Activated B cell treated with CpG ODN at 0.5 μM for 24 hours (primary cell): ENCODE measurements at places on chromosomes 6 and 20.

DNA sequence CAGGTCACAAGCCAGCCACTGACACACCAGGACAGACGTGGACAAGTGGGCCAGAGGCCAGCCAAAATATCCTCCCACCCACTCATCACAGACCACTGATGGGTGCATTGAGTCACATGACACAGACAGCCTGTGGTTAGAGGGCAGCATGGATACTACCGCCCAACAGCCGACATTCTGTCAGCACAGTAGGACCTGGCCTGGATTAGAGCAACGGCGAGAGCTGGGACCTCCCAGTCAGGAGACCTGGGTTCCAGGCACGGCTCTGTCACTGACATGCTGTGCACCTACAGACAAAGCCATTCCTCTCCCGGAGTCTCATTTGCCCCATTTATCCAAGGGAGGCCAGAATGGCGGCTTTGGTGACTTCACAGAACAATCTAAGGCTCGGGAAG, 8.0 kb downstream of the ZNF335 start:
- no peak for DNase-seq

- DNase-seq = no peak
Observed at GRCh38 chr6:158938811-158939254, 61.2 kb downstream of the RSPH3 start.

GRCh38 chr6:14865531-14866100, 380.3 kb upstream of the JARID2 start:
- DNase-seq = no peak

- DNase-seq = peak; percentile 76
Observed at GRCh38 chr6:150599199-150600009, at the start of gene PLEKHG1. Gene PLEKHG1 (plus strand): TSS chr6:150599885. CDS start chr6:150733682, 133,797 bp downstream.

GRCh38 chr20:43492101-43492500, 15.4 kb upstream of the L3MBTL1 start:
- no peak for DNase-seq

GRCh38 chr20:47427746-47428145, 71.2 kb upstream of the ZMYND8 start:
- DNase-seq = no peak

DNA sequence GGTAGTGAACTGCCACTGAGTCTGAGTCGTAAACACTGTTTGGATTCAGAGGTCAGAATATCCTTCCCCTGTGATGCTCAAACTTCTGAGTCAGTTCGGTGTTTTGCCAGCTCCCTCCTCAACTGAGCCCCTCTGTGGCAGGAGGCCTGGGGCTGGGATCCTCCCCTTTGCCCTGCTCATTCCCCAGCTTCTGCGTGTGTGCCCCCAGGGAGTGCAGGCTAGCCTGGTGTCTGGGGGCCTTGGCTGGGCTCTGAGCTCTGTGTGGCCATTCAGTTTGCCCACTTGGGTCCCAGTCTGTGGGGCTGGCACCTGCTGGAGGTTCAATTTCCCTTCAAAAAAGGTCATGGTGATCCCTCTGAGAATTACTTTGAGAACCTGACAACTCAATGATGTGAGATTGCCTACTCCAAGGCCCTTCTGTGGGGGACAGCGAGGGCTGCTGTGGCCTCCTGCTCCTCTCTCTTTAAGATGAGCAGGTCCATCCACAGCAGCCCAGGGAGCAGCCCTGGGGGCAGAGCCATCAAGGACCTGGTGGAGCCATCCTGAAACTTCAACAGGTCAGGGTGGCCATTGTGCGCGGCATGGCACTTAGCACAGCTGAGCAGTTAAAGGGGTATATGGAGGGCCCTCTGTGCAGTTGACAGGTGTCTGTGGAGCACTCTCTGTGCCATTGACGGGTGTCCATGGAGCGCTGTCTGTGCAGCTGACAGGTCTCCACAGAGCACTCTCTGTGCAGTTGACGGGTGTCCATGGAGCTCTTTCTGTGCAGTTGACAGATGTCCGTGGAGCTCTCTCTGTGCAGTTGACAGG, 147.2 kb downstream of the SYCP2 start:
- DNase-seq = no peak

- no peak for DNase-seq
Observed at GRCh38 chr6:137370871-137371633, 123.1 kb downstream of the OLIG3 start.

GRCh38 chr20:58526411-58526810, 11.2 kb upstream of the APCDD1L start:
- no peak for DNase-seq

DNA sequence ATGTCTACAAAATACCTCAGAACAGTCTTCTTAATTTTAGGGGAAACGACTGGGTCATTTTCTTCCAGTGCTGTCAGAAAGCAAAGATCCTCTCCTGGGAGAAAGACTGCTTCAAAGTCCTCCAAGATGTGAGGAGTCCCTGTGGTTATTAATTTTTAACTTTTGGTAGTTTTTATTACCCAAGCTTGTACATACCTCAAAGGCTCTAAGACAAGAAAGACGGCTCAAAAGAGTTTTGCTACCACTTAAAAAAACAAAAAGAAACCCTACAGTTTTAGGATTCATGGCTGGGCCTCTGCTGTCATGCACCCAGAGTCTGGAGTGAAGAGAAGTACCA, 56.1 kb upstream of the APCDD1L start:
- no peak for DNase-seq

GRCh38 chr20:23162887-23163286, 76.8 kb upstream of the CD93 start:
- no peak for DNase-seq

GRCh38 chr20:50429412-50429811, 80.8 kb upstream of the PTPN1 start:
- DNase-seq = no peak

- DNase-seq = no peak
Observed at GRCh38 chr6:110101885-110102284, 77.6 kb downstream of the WASF1 start.

- DNase-seq = no peak
Observed at GRCh38 chr20:6769903-6770785, 2.7 kb downstream of the BMP2 start.

DNA sequence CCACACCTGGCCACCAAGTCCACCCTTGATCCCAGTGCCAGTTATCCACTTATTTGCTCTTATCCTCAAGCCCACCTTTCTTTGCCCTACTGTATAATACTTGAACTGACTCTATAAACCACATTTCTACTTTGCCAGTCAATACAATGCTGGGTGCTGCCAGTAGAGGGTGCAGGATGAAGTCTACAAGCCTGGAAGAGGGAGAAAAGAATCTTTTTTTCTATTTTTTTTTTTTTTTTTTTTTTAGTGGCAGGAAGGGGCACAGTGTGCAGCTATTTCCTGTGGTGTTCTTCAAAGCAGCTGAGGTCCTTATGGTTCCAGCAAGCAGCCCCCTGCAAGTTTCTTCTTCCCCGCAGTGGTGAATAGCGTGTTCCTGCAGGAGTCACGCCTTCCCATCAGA, 22.2 kb upstream of the GABRR1 start:
- no peak for DNase-seq

- no peak for DNase-seq
Observed at GRCh38 chr20:53190225-53190624, 218.1 kb downstream of the TSHZ2 start.

- DNase-seq = peak; percentile 34
Observed at GRCh38 chr20:21101453-21101931, 4.7 kb downstream of the LINC00237 start.
